NCI-H2171 (cell line): ENCODE measurements at places on chromosomes 13 and 19.
A peak's percentile ranks its signal among the peaks of the same experiment; 100 is the strongest.

- DNase-seq = no peak
Measured at GRCh38 chr19:10195199-10195519, 406 bp upstream of the DNMT1 start.

- no peak for DNase-seq
Measured at GRCh38 chr19:10104665-10105508, 1.3 kb upstream of the PPAN start.

GRCh38 chr13:62578402-62578801, 1162.8 kb upstream of the PCDH20 start:
- no peak for DNase-seq

- DNase-seq = no peak
Measured at GRCh38 chr19:54517483-54517882, 14.9 kb downstream of the LAIR2 start.

- no peak for DNase-seq
Measured at GRCh38 chr19:56725829-56726424, 54.4 kb upstream of the ZNF835 start.

DNA sequence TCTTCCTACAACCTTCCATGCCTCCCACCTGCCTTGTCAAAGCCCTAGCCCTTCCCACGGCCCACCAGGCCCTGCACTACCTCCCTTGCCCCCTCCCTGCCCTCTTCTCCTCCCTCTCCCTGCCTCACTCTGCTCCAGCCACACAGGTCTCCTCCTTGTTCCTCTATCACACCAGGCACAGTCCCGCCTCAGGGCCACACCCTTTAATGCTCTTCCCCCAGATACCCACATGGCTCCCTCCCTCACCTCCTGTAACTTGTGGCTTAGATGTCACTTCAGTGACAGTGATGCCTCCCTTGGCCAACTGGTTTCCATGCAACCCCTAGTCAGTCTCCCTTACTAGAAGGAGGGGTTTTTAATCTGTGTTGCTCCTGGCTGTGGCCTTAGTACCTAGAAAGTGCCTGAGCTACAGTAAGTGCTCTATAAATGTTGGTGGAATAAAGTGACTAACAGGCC, 1.3 kb downstream of the SIRT6 start:
- DNase-seq = no peak

GRCh38 chr13:84985860-84986259, 813.4 kb downstream of the SLITRK6 start:
- no peak for DNase-seq

DNA sequence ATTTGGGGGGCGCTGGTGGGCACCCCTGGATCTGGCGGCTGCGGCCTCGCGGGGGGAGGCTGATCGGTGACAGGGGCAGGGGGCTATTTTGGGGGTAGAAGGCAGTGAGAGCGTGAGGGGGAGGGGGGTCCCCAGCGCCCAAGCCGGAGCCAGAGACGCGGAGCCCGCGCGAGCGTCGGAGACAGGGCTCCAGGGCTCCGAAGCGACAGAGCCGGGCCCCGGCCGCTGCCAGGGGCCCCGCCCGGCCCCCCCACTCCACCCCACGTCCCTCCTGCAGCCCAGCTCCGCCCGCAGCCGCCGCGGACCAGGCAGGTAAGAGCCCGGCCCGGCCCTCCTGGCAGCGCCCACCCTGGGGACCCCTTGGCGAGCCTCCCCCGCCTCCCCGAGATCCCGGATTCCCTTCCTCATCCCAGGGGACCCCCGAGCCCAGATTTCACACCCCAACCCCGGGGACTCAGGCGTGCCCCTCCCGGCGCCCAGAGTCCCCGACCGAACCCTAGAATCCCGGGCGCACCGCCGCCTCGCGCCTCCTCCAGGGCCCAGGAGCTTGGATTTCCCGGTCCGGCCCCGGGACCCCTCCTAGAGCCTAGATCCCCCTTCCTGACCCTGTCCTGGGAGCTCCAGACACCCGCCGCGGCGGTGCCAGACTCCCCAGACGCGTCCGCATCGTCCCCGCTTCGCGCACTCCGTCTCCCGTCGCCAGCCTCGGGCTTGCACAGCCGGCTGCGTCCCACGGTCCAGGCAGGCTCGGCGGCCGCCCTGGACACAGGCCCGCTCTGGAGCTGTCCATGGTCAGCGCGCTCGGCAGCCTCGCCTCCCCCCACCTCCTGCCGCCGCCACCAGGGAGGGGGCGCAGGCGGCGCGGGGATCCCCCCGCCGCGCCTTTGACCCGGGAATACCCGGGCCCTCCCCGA, at the start of gene PPFIA3:
Gene PPFIA3 (plus strand): TSS at position 134 of the 914 bp plus-strand sequence. CDS start 8,330 bp downstream, outside the sequence.
- DNase-seq = no peak

GRCh38 chr19:13152356-13152973, 2.3 kb downstream of the IER2 start:
- peak; percentile 95 for DNase-seq

DNA sequence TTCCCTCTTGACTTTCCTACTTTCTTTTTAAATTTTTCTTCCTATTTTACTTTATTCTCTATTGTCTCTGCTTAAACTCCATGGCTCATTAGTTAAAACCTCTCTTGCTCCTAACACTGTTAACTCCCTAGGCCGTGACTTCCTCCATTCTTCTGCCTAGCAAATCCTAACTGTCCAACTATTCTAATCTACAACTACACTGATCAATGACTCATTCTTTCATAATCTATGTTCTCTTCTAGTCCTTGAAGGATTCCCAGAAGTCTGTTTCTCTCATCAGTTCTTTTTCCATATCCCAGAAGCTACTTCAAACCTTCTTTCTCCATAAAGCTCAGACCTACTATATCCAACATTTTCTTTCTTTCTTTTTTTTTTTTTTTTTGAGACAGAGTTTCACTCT, 66.9 kb downstream of the MICU2 start:
- no peak for DNase-seq

DNA sequence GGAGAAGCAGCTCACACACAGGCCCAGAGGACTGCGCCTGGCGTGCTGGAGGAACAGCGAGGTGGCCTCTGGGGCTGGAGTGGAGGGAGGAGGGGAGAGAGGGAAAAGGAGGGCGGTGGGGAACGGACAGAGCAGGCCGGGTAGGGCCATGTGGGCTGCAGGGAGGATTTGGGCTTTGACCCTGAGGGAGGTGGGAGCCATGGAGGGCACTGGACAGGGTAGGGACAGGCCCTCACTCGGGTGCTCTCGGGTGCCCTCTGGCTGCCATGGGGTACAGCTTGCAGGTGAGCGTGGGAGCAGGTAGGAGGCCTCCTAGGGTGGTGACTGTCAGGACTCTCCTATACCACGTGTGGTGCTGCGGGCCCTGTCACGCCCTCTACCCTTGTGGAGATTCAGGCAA, 22.8 kb downstream of the PLIN4 start:
- no peak for DNase-seq

- DNase-seq = no peak
Measured at GRCh38 chr13:110555601-110556223, 5.8 kb downstream of the RAB20 start.
